ENCODE measurements at places on chromosomes 12 and 14. TPM values are rescaled to one million over a fixed set of nuclear protein-coding genes. Genes with fewer than 3 reads are reported as not detected.

Gene PLA2G1B
- not detected for polyA plus RNA-seq

Gene PRICKLE1
- polyA plus RNA-seq: 17.6 TPM

Gene LALBA
- not detected for polyA plus RNA-seq

Gene AQP2
- polyA plus RNA-seq: not detected

Gene STK38L
- 21.3 TPM for polyA plus RNA-seq

Gene CISTR
- polyA plus RNA-seq: not detected

Gene GDF3
- not detected for polyA plus RNA-seq

DNA sequence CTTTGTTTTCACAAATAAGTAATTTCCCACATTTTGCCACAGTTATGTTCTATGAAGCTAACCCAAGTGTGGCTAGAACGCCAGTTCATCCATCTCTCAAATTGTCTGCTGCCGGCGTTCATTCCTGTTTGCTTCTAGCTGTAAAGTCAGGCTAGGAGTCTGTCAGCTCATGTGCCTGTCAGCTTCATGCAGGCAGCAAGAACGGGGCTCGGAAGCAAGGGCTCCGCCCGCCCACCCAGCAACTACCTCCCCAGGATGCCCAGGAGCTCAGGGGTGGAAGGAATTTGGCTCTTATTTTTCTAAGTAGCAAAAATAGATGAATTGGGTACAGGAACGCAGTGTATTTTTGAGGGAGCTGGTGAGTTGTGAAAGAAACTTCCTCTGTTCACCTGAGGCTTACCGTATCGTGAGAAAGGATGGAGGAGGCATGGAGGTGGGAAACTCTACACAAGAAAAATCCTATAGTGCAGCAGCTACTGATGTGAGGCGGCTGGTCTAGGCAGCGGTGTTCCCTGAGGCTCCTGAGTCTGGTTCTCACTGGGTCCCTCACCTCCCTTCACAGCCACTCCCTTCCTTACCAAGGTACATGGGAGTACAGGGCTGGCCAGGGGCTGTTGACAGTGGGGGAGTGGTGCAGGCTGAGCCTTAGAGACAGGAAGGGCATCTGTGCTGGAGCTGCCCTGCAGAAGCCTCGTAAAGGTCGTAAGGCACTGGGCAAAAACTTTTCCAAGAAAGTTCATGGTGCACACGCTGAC is 54.5 kb upstream of the AMN start:
- no peak for DNase-seq

DNA sequence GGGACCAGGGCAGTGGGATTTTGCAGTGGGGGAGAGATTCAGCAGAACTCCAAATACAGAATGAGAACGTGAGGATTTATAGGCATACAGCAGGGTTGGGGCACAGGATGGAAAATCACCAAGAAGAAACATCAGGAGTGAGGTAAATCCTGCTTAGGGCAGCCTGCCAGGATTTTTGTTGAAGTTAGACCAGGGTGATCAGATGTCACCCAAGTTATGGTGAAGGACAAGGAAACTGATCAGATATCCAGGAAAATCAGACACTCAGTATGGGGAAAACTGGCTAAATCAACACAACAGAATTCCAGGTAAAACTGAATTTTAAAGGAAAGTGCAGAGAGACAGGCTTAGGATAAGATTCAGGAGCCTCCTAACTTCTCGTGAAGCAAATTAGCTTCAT is 682.4 kb downstream of the TMEM121 start:
- DNase-seq: no peak

DNA sequence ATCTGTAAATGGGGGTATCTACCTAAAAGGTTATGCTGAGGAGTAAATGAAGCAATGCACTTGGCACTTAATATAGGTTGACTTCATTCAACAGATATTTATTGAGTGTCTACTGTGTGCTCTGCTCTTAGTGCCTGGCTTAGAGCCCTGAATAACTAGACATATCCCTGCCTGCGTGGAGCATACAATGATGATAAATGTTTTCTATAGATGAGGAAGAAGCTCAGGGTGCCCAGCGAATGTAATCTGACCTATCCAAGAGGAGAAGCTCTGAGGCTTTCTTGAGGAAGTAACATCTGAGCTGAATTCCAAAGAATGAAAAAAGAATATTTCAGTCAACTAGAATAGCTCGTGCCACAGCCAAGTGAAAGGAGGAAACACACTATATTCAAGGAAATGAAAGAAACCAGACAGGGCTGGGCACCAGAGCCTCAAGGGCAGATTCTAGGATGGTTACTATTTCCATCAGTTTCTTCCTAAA is 17.9 kb upstream of the HIGD1C start:
- DNase-seq: peak; percentile 13

DNA sequence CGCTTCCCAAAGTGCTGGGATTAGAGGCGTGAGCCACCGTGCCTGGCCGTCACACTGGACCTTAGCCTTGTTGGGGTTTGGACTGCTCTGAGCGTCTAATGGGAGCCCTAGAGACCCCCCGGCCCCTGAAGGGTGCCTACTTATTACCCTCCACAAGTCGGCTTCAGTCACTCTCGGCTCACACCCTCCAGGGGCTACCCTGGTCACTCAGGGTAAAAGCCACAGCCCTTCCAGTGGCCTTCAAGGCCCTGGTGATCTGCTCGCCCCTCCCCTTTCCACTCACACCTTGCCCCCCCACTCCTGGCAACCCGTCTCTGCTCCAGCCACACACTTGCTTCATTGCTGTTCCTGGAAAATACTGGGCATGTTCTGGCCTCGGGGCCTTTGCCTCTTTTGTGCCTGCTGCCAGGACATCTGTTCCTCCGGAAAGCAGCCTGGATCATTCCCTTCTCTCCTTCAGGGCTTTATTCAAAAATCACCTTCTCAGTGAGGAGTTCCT is 3.6 kb upstream of the MORN3 start:
- peak; percentile 55 for DNase-seq

DNA sequence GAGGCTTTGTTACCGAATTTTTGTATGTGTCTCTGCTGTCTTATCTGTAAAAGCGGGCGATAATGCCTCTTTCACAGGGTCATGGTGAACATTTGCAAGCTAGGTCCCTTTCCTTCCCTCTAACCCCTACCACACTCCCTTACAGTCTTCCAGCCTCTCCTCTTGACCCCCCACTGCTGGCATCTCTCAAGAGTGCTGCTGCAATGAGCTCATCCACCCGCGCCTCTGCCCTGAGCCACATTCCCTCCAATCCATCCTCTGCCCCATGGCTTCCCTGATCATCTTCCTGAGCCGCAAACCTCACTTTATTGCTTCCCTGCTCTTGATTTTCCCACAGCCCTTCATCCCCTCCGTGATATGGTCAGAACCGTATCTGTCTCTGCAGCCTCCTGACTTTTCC is 343.6 kb downstream of the BCL11B start:
- DNase-seq: no peak

DNA sequence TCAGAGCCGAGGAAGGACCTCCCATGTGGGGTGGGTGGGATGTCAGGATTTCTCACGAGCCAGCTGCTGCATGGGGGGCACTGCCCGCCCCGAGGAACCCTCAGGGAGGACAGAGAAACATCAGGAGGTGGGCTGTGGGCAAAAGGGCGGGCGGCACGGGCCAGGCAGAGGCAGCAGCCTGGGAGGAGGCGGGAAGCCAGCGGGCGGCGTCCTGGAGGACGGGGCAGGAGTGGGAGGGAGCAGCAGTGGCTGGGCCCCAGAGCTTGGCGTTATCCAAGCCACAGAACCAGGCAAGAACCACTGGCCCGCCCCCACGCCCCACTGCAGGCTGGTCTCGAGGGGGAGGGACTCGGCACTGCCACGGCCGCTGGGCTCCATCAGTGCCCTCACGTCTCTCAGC is 2.4 kb downstream of the C14orf180 start:
- no peak for DNase-seq

DNA sequence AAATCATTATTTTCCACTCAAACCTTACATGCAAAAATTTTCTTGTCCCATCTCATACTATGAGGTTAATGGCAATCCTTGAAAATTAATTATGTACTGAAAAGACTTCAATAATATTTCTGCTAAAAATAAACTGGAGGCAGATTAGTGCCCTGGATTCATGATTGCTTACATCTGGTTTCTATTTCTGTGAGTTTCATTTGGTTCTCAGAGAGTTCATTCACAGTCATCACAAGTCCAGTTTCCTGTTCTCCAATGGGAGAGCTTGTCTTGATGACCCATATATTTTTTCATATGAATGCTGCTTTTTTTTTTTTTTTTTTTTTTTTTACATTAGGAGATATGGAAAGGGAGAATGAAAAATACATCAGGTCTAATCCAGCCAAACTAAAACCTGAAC is 6.6 kb upstream of the PTHLH start:
- no peak for DNase-seq

DNA sequence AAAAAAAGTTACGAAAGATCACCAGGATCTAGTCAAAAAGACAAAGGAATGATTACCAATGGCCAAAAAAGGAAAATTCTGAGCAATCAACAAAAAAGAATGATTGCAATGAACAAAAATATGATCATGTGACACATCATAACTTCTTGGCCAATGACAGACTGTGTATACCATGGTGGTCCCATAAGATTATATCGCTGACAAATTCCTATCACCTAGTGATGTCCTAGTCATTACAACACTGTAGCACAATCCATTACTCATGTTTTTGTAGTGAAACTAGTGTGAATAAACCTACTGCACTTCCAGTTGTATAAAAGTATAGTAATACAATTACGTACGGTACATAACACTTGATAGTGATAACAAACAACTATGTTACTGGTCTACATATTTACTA is 12.3 kb downstream of the SEL1L start:
- DNase-seq: no peak

DNA sequence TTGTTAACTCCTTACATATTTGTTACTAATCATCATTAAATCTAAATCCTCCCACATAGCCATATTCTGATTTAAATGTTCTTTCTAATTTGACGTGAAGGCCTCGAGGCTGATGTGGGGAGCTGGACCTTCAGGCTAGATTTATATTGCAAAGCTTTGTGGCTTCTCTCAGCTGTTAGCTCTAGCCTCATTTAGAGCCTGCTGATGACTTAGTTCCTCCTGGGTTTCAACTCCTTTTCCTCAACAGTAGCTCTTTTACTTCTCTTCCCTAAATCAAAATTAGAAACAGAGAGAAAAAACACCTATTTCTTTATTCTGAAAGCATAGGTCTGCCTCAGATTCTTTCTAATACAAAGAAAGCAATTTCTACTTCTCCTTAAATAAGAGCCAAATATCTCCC is 477.5 kb upstream of the CCDC196 start:
- no peak for DNase-seq

GRCh38 chr12:121114806-121115205 is 17.9 kb upstream of the P2RX7 start:
- no peak for DNase-seq

- peak; percentile 63 for DNase-seq
These were observed at the start of gene FKBP11 for GRCh38 chr12:48925304-48926011. Gene FKBP11, minus strand, starts transcription at chr12:48925492. Its CDS starts 64 bp downstream, at chr12:48925428.

- DNase-seq: no peak
These were observed 182.0 kb downstream of the DAD1 start for GRCh38 chr14:22407033-22407432.

DNA sequence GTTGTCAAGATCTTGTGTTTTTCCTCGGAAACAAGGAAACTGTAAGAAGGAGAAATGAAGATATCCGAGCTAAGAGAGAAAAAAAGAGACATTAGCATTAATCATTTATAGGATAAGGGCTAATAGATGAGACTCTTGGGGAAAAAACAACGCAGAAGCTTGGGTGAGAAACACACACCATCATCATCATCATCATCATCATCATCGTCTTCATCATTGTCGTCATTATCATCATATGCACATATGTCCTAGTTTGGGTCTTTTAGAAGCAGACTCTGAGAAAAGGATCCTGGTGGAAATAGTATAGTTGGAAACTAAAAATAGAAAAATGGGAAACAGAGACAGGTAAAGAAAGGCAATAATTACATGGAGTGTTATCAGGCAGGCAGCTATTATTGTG is 95.9 kb downstream of the PAH start:
- no peak for DNase-seq

DNA sequence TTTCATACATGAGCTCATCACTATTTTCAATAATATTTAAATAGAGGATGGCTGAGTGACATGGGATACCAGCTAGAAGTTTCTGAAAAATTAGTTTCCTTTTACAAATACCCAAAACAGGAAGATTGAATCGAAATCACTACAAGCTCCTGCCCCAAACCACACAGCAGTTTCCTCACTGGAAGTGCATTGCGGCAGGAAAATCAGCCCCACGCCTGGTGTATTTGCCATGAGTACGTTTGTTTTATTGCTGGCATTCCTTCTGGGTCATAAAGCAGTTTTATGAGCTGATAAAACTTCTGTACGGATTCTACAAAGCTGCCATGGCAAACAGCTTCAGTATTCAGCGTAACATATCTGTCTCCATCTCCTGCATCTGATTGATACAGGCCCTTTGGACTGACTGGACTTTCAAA is 23.7 kb downstream of the CDC42BPB start:
- DNase-seq: no peak

- peak; percentile 6 for DNase-seq
These were observed 21.1 kb upstream of the ADAM20 start for GRCh38 chr14:70555890-70556289.

DNA sequence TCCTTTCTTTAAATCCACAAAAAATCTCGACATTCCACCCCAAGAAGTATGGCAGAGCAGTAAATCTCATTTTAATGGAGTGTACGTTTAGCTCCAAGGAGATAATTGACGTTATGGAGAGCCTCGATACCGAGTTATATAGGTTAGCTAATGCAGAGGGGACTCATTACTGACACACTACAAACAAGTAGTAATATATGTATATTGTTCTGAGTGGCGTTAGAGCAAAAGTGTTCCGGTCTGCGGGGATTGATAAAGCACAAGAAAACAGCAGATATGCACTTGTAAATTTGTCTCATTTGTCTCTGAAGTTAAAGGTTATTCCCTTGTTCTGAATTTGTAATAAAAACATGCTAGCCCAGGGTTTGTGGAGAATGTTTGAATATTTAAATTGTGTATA is 84.1 kb downstream of the BCL11B start:
- no peak for DNase-seq

- no peak for DNase-seq
These were observed 36.3 kb upstream of the STK38L start for GRCh38 chr12:27207615-27208413.

DNA sequence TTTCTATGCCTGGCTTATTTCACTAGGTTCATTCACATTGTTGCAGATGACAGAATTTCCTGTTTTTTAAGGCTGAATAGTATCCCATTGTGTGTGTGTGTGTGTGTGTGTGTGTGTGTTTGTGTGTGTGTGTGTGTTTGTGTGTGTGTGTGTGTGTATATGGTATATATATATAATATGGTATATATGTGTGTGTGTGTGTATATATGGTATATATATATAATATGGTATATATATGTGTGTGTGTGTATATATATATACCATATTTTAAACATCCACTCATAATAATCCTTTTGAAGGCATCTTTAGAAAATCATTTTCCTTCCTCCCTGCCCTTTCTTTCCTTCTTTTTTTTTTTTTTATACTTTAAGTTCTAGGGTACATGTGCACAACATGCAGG is 5.0 kb upstream of the CCDC198 start:
- no peak for DNase-seq

DNA sequence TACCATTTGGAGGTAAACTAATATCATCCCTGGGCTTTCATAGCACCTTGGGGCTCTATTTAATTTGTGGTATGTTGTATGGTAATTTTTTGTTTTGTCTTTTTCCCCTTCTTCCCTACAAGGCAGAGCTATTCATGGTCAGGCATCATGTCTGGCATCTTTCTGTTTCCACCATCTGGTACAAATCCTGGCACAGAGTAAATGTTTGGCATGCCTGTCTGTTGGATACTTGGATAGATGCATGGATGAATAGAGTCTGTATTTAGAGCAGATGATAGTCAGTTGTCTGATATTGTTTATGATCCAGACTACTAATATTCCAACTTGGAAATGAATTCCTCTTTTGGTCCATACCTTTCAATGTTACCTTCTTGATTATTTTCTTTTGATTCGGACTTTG is 139.8 kb downstream of the NEDD1 start:
- DNase-seq: no peak

Data from muscle of arm (tissue), 14 donors.